NCI-H187 (cell line): ENCODE measurements at places on chromosomes 5 and 9.
A peak's percentile ranks its signal among the peaks of the same experiment; 100 is the strongest.

GRCh38 chr9:33438926-33439680 is 8.3 kb downstream of the AQP3 start:
- no peak for DNase-seq

GRCh38 chr5:103901885-103902284 is 339.3 kb upstream of the NUDT12 start:
- DNase-seq, result no peak

DNA sequence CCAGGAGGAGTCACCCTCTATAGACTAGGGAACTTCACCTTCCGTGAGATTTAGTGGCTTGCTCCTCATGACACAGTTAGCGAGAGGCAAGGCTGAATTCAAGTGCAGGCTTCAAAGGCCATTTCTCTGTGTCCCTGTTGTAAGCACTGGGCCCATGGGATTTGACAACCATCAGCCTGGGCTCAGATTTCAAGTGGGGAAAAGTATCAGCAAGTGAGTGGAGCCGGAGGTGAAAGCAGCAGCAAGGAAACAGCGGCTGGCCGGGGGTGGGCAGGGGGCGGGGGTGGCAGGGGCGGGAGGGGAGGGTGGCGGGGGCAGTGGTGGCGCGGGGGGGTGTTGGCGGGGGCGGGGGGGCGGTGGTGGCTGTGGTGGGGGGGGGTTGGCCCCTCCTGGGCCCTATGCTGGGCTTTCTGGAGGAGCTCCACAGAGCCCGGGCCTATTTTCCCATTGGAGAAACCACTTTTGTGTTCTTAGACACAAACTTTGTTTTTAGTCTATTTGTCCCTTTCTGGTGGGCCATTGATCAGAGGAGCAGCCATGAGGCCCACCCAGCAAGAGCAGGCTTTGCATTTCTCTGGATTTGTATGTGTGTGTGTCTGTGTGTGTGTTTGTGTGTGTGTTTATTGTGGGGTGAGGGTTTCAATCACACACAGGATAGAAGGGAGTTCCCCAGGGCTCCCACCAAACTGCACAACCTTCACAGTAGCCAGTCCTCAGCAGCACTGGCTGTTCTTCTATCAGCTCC is 165.4 kb upstream of the RAI14 start:
- DNase-seq, result peak; percentile 98

DNA sequence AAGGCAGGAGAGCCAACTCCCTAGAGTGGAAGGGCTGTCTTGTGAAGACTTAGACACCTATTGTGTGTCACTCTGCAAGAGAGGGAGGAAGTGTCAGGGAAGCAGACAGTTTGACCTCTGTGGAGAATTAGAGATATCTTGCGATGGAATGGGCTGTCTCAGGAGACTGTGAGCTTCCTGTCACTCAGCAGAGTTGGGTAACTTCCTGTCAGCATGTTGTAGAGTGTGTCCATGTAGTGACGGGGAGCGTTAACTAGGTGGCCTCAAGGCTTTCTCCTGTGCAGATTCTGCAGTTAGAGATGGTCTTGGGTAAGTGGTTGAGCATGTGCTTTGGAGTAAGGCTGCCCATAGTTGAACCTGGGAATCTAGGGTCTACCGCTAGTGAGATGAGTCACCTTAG is 136.5 kb downstream of the KIF4B start:
- DNase-seq, result no peak

- DNase-seq, result no peak
Measured at GRCh38 chr9:107739601-107740082, 250.1 kb upstream of the KLF4 start.

- no peak for DNase-seq
Measured at GRCh38 chr9:106886111-106887046, 23.4 kb downstream of the ZNF462 start.

- no peak for DNase-seq
Measured at GRCh38 chr5:93257616-93258015, 323.4 kb downstream of the NR2F1-AS1 start.

DNA sequence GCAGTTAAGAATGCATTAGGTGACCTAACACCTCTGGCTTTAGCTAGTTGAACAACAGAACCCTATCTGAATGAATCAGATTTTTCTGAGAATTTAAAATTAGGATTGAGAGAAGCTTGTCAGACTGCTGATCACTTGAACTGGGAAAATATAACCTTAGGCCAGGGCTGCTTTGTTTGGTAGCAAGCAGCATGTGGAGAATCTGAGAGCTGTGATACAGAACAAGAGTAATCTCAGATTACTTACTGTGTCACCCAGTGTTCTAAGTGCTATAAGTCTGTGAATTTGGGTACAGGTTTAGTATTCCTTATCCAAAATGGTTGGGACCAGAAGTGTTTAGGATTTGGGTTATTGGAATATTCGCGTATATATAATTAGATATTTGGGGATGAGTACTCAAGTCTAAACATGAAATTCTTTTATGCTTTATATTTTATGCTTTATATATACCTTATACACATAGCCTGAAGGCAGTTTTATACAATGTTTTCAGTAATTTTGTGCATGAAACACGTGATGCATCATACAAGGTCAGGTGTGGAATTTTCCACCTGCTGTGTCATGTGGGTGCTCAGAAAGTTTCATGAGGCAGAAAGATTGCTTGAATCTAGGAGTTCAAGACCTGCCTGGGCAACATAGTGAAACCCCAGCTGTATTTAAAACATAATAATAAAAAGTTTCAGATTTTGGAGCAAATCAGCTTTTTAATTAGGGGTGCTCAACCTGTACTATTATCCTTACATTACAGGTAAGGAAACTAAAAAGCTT is 8.3 kb upstream of the CHD1 start:
- DNase-seq, result no peak
